ENCODE measurements at places on chromosomes 1 and 21.

DNA sequence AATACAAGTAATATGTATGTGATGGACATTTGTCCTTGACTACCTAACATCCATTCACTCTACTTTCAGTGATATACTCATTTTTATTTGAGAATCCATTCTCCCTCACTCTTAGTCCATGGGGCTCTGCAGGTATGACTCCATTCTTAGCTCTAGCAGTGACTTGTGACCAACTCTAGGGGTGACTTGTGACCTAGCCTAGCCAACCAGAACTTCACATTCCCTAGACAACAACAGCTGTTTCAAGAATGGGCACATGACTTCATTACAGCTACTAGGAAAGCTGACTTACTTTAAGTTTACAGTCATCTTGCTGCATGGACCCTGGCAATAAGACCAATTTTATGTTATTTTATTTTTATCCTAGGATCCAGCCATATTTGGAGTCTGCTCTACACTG lies 23.6 kb upstream of the DDX59 start:
- no peak for DNase-seq

DNA sequence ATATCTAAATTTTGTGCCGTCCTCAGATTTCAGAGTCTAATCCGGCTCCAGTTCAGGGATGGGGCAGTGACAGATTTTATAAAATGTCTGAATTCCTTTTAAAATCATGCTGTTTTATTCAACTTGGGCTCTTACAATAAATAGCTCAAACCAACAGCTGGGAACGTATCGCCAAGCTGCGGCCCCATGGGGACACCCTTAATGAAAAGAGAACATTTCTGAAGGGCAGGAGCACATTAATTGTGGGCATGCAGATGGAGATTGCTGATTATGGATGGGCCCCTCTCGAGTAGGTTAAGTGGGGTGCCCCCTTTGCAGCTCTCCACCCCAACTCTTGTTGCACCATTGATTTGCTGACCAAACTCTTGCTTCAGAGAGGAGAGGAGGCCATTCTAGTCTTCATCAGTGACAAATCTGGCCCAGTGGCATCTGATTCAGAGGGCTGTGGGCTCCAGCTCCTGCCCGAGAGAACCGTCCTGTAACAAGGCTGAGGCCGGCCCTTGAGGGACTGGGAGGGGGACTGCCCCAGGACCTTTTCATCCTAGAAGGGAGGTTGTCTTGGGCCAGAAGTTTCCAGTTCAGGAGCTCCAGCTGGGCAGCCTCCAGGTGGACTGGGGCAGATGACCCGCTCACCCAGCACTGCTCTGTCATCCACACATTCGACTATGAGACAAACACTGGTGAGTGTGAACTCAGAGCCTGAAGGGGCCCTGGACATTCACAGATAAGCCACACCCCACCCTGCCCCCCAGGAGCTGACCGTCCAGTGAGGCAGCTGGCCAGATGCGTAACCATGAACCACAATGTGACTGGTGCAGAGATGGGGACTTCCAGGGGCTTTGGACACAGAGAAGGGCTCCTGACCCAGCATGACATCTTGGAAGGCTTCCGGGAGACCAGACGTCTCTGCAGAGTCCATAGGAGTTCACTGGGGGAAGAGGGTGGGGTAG lies 55.1 kb upstream of the TMEM51 start:
- no peak for DNase-seq

- DNase-seq: no peak
Observed at GRCh38 chr1:30760596-30761324, 3.2 kb upstream of the LAPTM5 start.

- no peak for DNase-seq
Observed at GRCh38 chr1:92326681-92327080, 27.8 kb downstream of the RPAP2 start.

DNA sequence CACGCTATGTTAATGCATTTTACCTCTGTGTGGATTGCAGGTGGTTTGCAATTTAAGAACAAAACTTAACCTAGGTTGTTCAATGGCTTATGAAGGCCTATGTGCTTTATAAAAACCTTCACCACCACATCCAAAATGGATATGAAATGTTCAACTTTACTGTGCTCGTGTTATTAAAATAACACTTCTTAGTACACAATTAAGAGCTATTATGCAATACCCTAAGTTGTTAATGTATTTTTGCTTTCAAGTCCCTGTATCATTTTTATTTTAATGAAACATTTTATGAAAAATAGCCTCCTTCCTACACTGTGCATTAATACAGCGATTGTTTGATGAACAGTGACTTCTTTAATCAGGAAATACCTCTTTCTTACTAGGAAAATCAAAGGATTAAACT lies 12.0 kb downstream of the NCAM2 start:
- DNase-seq: no peak

- DNase-seq: no peak
Observed at GRCh38 chr1:32714277-32714676, 11.7 kb upstream of the SYNC start.

GRCh38 chr1:186297439-186298045 lies 77.5 kb downstream of the TPR start:
- no peak for DNase-seq

DNA sequence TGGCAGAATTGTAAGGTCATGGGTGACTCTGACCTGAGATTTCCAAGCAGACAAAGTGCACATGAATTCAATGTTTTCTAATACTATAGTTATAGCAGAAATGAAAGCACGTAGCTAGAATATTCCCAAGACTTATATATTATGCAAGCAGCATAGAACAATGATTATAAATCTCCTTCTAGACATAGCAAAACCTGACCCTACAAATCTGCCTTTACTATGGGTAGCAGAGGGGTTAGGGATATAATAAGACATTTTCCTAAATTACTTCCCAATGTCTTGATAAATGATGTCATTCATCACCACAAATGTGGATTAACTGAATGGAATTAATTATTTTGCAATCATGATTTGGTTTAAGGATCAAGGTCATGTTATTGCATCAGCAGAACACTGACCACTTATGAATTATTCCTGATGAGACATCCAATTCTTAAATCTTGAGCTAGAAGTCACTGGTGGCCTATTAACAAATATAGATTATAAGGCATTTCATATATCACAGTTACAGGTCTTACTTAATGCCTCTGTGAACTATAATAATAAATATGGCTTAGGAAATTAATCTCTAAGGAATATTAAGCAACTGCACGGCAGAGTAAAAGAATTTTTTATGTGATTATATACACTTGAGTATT lies 776.6 kb downstream of the AMY1C start:
- no peak for DNase-seq

GRCh38 chr1:40395190-40396175 lies 22.0 kb downstream of the SMAP2 start:
- DNase-seq: no peak

DNA sequence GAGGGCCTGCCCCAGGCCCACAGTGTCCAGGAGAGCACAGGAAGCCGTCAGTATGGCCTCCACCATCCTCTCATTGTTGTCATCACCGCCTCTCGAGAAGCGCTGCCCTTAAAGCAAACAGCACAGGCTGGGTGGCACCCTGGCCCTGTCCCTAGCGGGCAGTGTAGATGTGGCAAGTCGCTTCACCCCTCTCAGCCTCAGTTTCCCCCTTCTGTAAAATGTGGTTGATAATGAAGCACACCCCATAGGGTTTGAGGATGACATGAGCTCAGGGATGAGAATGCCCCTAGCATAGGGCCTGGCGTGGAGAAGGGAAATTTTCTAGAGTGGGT lies 13.4 kb downstream of the PLA2G2F start:
- DNase-seq: no peak

- DNase-seq: no peak
Observed at GRCh38 chr1:159200769-159201168, 3.9 kb upstream of the ACKR1 start.

- no peak for DNase-seq
Observed at GRCh38 chr1:172658871-172659453, at the start of gene FASLG. Gene FASLG, plus strand, starts transcription at chr1:172659103. Its CDS starts 99 bp downstream, at chr1:172659202.
